Neural progenitor cell (in vitro differentiated cells): ENCODE measurements at places on chromosomes 13 and 19. TPM values are rescaled to one million over a fixed set of nuclear protein-coding genes. Genes with fewer than 3 reads are reported as not detected.

- no peaks in the 10 kb centered on the region for H3K36me3 ChIP-seq
- no peaks in the 10 kb centered on the region for H3K27me3 ChIP-seq
- no peaks in the 10 kb centered on the region for H3K4me1 ChIP-seq
- no peak overlapping the region for H3K4me3 ChIP-seq
- no peak for DNase-seq
Measured at GRCh38 chr13:75347925-75348324, 134.0 kb downstream of the TBC1D4 start.

- no peaks in the 10 kb centered on the region for H3K27me3 ChIP-seq
- no peaks in the 10 kb centered on the region for H3K36me3 ChIP-seq
- no peak for DNase-seq
- no peaks in the 10 kb centered on the region for H3K4me1 ChIP-seq
- no peak overlapping the region for H3K4me3 ChIP-seq
Measured at GRCh38 chr13:50766013-50766412, 77.5 kb downstream of the DLEU7 start.

Gene SHC2
- 3.2 and 15.9 TPM in 2 replicates for total RNA-seq

DNA sequence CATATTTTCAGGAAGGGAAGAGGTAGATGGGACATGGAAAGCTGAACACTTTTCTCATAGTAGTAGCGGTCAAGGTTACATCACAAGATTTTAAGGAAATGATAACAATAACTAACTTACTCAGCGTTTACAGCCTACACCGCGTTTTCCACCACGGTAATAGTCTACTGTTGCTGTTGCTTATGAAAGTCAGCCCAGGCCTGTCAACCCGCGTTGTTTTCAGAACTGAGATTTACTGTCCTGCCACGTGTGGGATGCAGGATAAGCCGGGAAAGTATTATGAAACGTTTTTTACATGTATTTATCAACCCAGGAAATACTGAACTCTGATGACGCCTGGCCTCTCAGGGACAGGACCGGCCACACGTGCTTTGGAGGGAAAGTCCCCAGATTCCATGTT is 36.0 kb upstream of the LAMP1 start:
- H3K4me1 ChIP-seq: no peaks in the 10 kb centered on the region
- H3K27me3 ChIP-seq: no peaks in the 10 kb centered on the region
- peaks cover 15% of the 10 kb centered on the region for H3K36me3 ChIP-seq
- H3K4me3 ChIP-seq: no peak overlapping the region
- DNase-seq: no peak
- no peak overlapping the region for H3K27ac ChIP-seq

Gene ZNF66
- total RNA-seq: 24.3 and 29.5 TPM in 2 replicates

Gene ZNF274
- 39.3 and 43.0 TPM in 2 replicates for total RNA-seq

GRCh38 chr13:21813844-21814243 is 143.0 kb downstream of the FGF9 start:
- H3K27me3 ChIP-seq: no peaks in the 10 kb centered on the region
- no peaks in the 10 kb centered on the region for H3K36me3 ChIP-seq
- H3K4me1 ChIP-seq: no peaks in the 10 kb centered on the region
- no peak for DNase-seq
- H3K27ac ChIP-seq: no peak overlapping the region

DNA sequence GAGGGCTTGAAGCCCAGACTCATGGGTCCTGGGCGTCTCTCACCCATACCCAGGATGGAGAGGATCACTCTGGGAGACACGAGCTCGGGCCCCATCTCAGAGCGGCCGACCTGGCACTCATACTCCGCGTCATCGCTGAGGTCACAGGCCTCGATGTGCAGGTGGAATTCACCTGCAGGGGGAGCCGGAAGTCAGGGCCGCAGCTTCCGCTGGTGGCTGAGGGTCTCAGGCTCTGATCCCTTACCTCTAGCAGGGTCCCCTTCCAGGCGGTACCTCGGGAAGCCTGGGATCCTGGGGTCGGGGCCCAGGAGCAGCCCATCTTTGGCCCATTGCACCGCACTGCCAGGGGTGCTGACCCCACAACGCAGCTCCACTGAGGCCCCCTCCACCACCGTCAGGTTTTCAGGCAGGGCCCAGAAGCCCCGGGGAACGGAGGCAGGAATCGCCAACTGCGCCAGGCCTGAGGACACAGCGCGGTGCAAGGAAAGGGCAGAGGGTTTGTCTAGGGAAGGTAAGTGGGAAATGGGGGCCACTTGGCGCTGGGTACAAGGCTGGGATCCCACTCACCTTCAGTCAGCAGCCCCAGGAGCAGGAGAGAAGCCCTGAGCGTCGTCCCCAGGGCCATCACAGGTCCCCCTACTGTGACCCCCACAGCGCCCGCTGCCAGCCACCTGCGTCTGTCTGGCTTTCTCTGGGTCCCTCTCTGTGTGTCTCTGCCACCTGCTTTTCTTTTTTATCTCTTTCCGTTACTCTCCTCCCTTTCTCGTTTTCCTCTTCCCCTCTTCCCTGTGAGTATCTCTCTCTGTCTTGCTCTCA is 883 bp downstream of the NPHS1 start:
- peaks cover 13% of the 10 kb centered on the region for H3K4me1 ChIP-seq
- H3K4me3 ChIP-seq: no peak overlapping the region
- H3K27me3 ChIP-seq: peaks cover 94% of the 10 kb centered on the region

- H3K4me1 ChIP-seq: peaks cover 4% of the 10 kb centered on the region
- peaks cover 89% of the 10 kb centered on the region for H3K27me3 ChIP-seq
- H3K27ac ChIP-seq: no peak overlapping the region
- no peaks in the 10 kb centered on the region for H3K36me3 ChIP-seq
- DNase-seq: no peak
Measured at GRCh38 chr13:27857282-27857681, 62.5 kb upstream of the PDX1 start.

- no peak overlapping the region for H3K27ac ChIP-seq
- no peak for DNase-seq
- H3K4me1 ChIP-seq: no peaks in the 10 kb centered on the region
- no peaks in the 10 kb centered on the region for H3K36me3 ChIP-seq
- H3K27me3 ChIP-seq: no peaks in the 10 kb centered on the region
- H3K4me3 ChIP-seq: no peak overlapping the region
Measured at GRCh38 chr13:102128216-102128810, 273.5 kb downstream of the FGF14 start.

Gene IRGC
- total RNA-seq: not detected in 2 replicates

- peak; percentile 98 for DNase-seq
- H3K36me3 ChIP-seq: no peaks in the 10 kb centered on the region
- peak overlapping the region; percentile 33 for H3K4me3 ChIP-seq
- no peaks in the 10 kb centered on the region for H3K27me3 ChIP-seq
Measured at GRCh38 chr19:17576758-17577456, 21.5 kb downstream of the COLGALT1 start.

- H3K27me3 ChIP-seq: no peaks in the 10 kb centered on the region
- DNase-seq: no peak
- H3K4me3 ChIP-seq: no peak overlapping the region
- no peak overlapping the region for H3K27ac ChIP-seq
Measured at GRCh38 chr19:36973021-36973843, 57.1 kb downstream of the ZNF568 start.

Gene SULT2B1
- total RNA-seq: 1.6 TPM in 1 of 2 replicates, not detected in the other

DNA sequence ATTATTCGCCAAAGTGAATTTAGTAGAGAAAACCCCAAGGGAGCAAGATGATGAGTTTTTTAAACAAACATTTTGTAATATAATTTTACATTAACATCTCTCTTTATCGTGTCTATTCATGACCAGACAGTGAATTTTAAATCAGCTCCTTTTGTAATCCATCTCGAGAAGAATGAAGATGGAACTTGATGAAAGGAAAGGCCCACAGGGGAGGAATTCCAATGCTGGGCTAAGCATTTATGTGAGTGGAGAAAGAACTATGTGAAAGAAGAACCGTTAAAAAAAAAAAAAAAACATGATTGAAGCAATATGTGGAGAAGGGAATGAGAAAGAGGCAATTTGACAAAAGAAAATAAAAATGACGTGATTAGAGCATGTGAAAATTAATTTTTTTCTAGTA is 170.6 kb downstream of the KCTD12 start:
- H3K4me1 ChIP-seq: peaks cover 18% of the 10 kb centered on the region
- H3K4me3 ChIP-seq: no peak overlapping the region
- no peak overlapping the region for H3K27ac ChIP-seq
- peak; percentile 44 for DNase-seq
- no peaks in the 10 kb centered on the region for H3K27me3 ChIP-seq

Gene DMPK
- 5.5 and 33.2 TPM in 2 replicates for total RNA-seq

GRCh38 chr19:36796714-36796992 is 24.0 kb upstream of the ZNF850 start:
- no peak for DNase-seq
- no peak overlapping the region for H3K4me3 ChIP-seq
- H3K27me3 ChIP-seq: no peaks in the 10 kb centered on the region
- no peak overlapping the region for H3K27ac ChIP-seq

GRCh38 chr19:33194532-33194885 is 379 bp downstream of the LRP3 start:
- peaks cover 28% of the 10 kb centered on the region for H3K27me3 ChIP-seq
- H3K27ac ChIP-seq: no peak overlapping the region
- H3K4me1 ChIP-seq: peaks cover 6% of the 10 kb centered on the region

DNA sequence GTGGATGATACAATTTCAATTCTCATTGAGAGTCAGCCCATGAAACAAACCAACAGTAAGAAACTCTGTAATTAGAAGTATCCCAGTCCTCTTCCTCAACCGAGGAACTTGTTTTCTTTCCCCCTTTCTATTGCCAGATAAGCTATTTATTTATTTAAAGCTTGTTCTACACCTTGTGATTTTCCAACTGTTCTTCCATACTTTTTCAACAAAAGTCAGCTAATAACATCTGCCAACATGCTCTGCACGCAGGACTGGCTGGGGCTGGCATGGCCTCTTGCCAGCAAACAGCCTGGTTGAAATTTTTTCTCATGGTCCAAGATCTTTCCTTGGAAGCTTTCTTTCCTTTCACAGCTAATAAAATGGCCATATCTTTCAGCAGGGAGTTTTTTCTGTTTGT is 2.9 kb upstream of the IRS2 start:
- no peak overlapping the region for H3K4me3 ChIP-seq
- DNase-seq: no peak

- no peak for DNase-seq
- no peak overlapping the region for H3K4me3 ChIP-seq
Measured at GRCh38 chr13:52950436-52950956, 78.1 kb upstream of the OLFM4 start.

- peak; percentile 62 for DNase-seq
- no peaks in the 10 kb centered on the region for H3K27me3 ChIP-seq
- peaks cover 49% of the 10 kb centered on the region for H3K4me1 ChIP-seq
- H3K27ac ChIP-seq: peak overlapping the region; percentile 82
- H3K4me3 ChIP-seq: peak overlapping the region; percentile 66
Measured at GRCh38 chr13:98576200-98576945, 534 bp downstream of the STK24 start.

GRCh38 chr19:1068009-1069001 is 1.3 kb downstream of the ARHGAP45 start:
- peaks cover 93% of the 10 kb centered on the region for H3K27me3 ChIP-seq
- no peak overlapping the region for H3K4me3 ChIP-seq
- DNase-seq: no peak
- H3K36me3 ChIP-seq: no peaks in the 10 kb centered on the region
- peaks cover 12% of the 10 kb centered on the region for H3K4me1 ChIP-seq
- H3K27ac ChIP-seq: no peak overlapping the region

DNA sequence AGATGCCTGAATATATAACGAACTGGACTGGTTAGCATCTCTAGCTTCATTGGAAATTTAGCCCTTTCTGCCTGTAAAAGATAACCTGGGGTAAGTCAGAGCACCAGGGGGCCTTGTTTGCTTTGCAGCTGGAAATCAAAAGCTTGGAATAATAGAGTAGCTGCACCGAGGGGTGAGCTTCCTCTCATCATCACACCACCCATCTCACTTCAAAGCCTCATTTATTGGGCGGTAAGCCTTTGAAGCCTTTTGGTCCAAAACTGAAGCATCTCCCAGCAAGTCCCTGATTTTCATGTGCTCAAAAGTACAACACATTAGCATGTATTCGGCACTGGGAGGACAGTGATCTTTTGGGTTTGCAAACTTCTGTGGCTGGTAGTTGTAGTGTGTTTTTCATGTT is 405.1 kb downstream of the FOXO1 start:
- DNase-seq: no peak
- no peaks in the 10 kb centered on the region for H3K27me3 ChIP-seq
- H3K4me3 ChIP-seq: no peak overlapping the region

DNA sequence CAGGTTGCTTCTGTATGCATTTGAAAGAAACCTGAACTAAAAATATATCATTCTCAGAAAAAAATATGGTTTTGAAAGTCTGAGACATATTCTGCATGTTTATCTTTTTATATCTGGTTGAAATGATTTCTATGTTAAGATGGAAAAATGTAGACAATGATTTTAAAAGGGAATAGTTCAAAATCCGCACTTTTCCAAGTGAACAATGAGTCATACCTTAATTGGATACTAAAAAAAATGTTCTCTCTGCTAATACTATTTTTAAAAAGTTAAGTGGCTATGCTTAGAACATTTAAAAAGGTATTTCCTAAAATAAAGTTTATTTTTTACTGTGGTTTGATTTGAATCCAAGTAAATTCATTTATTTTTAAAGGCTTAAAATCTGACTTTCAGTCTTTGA is 801.4 kb downstream of the SLITRK6 start:
- no peak overlapping the region for H3K4me3 ChIP-seq
- H3K36me3 ChIP-seq: no peaks in the 10 kb centered on the region
- no peak for DNase-seq
- H3K4me1 ChIP-seq: no peaks in the 10 kb centered on the region

DNA sequence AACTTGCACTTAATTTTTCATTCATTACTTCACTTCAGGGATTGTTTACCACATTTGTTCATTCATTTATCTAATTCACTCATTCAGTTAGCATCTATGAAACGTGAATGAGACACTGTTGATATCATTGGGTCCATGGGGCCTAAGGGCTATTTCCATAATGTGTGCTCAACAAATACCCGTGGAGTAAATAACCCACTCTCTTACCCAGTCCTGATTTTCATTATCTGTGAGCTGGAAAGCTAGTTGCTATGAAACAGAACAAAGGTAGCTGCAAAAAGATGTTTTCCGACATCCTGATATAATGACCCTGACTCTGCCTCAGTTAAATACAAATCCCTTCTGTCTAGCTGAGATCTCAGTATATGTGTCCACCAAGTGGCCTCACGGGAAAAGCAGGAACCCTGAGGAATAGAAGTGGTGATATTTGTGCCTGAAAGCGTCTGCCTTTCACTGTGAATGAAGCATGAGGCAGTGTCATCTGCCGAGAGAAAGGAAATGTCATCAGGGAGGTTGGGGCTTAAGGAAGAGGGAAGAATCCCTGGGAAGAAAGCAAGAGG is 63.8 kb downstream of the SERTM1 start:
- H3K27ac ChIP-seq: no peak overlapping the region
- DNase-seq: no peak
- no peaks in the 10 kb centered on the region for H3K36me3 ChIP-seq
- no peak overlapping the region for H3K4me3 ChIP-seq
